ENCODE measurements at places on chromosomes 6 and 20.

GRCh38 chr6:156582509-156582992, 194.6 kb upstream of the ARID1B start:
- no peak for DNase-seq

DNA sequence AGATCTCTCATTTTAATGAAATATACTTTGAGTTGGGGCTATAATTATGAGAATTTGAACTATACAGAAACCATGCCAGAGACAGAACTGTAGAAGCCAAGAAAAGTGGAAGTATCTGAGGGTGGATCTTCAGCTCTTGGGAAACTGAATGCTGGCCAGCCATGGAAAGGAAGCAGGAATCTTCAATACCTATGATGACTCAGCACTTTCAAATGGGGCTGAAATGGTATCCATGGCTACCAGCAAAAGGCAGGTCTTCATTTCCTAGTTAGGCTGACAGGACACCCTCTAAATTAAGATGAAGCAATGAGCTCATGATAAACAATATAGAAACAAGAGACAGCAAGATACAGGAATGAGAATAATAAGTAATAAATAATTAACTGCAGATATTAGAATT, 171.3 kb downstream of the COL21A1 start:
- no peak for DNase-seq

DNA sequence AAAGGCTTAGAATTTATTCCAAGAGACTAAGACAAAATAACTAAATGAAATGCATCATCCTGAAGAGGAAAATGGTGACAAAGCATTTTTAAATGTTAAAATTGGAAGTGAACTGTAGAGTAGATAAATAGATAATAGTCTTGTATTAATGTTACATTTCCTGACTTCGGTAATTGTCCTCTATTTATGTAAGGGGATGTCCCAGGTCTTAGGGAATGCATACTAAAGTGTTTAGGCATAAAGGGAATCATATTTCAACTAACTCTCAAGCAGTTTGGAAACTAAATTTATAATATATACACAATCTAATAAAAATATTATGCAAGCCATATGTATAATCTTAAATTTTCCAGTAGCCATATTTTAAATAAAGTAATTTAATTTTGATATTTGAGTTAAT, 159.3 kb downstream of the WDR27 start:
- no peak for DNase-seq

DNA sequence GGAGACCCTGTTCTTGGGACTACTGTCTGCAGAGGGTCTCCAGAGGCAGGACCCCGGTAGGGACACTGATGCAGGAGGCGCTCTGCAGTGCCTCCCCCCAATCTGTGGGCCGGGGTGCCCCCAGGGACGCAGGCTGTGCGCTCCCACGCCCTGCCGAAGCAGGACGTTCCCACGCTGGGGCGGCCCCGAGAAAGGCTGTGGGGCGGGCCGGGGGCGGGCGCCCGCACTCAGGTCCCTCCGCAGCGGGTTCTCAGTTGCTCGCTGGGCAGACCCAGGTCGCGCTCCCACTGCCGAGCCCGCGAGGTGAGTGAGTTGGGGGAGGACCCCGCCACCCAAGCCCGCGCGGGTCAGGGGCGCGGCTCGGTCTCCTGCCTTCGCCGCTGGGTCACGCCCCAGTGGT, at the start of gene COX4I2:
Gene COX4I2, plus strand, starts transcription at position 253 of the 400 bp plus-strand sequence. CDS start 1,106 bp downstream, outside the sequence.
- DNase-seq = no peak

- DNase-seq = no peak
Observed at GRCh38 chr6:46653439-46654195, 842 bp downstream of the SLC25A27 start.

- DNase-seq = no peak
Observed at GRCh38 chr20:31916708-31917107, 35.1 kb downstream of the PDRG1 start.

GRCh38 chr6:117733341-117733740, 58.1 kb downstream of the NUS1 start:
- DNase-seq = no peak

GRCh38 chr6:47091886-47092668, 49.9 kb upstream of the ADGRF1 start:
- no peak for DNase-seq

- no peak for DNase-seq
Observed at GRCh38 chr6:133632906-133633305, 256.0 kb upstream of the TCF21 start.

DNA sequence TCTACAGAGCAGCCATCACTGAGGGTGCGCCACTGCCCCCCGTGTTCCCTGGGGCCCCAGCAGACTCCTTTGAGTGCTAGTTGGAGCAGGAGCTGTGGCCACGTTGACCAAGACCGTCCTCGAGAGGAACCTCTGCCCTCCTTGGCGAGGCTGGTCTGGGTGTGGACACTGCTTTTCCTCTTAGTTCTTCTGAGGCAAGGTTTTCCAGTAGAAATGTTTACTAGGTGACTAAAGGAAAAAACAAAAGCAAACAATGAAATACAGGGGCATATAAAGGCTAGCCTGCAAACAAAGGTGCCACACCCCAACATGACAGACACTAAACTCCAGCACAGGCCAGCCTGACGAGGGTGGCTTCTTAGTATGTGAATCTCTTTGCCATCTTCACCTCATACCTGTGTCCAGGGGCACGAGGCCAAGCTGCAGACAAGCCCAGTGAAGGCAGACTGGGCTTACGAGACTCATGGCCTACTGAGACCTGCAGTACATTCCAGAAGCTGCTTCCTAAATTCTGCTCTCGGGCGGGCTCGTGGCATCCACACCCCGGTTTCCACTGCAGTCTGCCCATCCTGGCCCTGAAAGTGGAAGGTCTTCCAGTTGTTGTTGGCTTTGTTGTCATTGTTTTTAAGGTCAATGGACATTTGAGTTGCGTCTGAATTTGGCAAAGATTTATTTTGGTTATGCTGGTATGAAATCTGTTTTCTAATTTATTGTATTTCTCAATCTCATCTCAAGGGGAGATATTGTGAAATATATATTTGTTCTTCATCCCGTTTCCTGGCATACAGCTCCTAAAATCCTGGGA, 39.2 kb downstream of the FAM50B start:
- DNase-seq = no peak

DNA sequence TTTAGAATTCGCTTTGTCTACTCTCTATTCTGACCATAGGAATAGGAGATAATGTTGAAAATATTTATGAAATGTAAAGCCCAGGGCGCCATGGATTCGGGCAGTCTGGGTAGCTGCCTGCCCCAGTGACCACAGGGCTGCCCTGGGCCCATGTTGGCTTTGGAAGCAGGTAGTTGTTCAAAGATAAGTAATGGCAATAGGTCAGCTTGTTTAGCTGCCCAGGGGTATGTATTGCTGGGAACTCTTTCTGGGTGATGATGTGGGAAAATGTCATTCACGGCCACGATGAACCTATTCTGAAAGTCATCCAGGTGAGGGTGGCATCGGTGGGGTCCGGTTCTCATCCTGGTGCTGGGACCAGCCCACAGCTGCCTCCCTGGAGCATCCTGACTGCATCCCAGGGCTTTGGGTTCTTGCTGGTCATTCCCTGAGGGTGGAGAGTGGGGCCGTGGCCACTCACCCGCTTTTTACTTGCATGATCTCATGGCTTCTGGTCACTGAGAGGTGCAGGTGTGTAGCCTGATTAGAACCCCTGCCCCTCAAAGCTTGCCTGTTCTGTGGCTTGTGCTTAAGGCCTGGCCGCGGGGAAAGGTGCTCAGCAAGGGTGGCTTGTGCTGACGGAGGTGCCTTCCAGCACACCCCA, 102.8 kb downstream of the ERMARD start:
- DNase-seq = no peak

DNA sequence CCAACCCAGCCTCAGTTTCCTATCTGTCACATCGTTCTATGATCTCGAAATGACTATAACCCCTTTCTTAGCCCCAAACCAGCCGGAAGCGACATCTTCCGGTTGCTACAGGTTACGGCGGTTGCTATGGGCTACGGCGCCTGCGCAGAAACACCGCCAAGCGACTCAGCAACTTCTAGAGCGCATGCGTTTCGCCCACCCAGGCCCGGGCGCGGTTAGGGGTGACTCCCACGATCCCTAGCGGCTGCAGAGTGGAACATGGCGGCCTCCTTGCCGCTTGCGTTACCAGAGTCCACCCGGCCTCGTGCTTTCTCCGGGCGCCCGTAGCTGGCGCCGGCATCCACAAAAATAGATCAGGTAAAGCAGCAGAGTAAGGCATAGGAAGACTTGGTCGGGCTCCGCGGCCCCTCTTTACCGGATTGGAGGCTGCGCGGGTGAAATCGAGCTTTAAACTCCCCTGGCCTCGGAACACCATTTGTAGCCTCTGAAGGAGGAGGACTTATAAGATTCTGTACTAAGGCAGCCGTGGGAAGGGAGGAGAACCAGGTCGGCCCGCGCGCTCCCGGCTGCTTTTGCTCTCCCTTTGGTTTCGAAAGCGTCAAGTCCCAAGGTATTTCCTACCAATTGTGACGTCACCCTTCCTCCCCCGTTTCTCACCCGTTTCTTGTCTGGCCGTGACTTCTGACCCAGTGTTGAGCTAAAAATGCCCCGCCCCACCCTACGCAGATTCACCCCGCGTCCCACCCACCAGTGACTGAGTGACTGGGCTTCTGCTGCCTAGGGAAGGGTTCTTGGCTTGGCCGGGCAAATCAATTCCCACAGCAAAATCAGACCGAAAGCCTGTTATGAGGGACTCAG, 3.5 kb downstream of the SDCBP2 start:
- DNase-seq = peak; percentile 99

GRCh38 chr6:5752391-5752680, 254.4 kb downstream of the NRN1 start:
- DNase-seq = no peak

GRCh38 chr6:33800248-33800969, 3.4 kb downstream of the MLN start:
- DNase-seq = no peak

- no peak for DNase-seq
Observed at GRCh38 chr6:137775720-137776119, 91.3 kb upstream of the TNFAIP3 start.

- DNase-seq = no peak
Observed at GRCh38 chr6:56311061-56311460, 63.7 kb upstream of the COL21A1 start.

- DNase-seq = no peak
Observed at GRCh38 chr6:12818324-12818723, 101.8 kb downstream of the PHACTR1 start.
